ENCODE measurements at places on chromosomes 11 and 22.

- DNase-seq = no peak
These were observed 17.4 kb downstream of the ARHGAP1 start for GRCh38 chr11:46682773-46683752.

GRCh38 chr22:50346470-50346869 lies 3.3 kb downstream of the PPP6R2 start:
- DNase-seq = no peak

DNA sequence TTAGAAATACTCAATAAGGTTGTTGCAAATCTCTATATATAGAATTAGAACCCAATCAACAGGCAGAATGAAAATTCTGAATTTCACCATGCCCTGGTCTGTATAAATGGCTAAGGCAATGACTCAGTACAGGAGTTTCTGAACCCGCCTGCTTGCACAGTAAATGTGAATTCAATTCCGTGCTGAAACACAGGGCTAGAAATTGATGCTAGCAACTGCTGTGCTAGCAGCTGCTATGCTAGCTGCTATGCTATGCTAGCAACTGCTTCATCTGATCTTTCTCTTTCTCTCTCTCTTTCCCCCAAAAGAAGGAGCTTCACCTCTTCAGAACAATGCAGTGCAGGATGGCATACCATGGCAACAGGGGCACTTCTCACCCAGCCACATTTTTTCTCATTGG lies 9.7 kb upstream of the OR52J3 start:
- DNase-seq = no peak

DNA sequence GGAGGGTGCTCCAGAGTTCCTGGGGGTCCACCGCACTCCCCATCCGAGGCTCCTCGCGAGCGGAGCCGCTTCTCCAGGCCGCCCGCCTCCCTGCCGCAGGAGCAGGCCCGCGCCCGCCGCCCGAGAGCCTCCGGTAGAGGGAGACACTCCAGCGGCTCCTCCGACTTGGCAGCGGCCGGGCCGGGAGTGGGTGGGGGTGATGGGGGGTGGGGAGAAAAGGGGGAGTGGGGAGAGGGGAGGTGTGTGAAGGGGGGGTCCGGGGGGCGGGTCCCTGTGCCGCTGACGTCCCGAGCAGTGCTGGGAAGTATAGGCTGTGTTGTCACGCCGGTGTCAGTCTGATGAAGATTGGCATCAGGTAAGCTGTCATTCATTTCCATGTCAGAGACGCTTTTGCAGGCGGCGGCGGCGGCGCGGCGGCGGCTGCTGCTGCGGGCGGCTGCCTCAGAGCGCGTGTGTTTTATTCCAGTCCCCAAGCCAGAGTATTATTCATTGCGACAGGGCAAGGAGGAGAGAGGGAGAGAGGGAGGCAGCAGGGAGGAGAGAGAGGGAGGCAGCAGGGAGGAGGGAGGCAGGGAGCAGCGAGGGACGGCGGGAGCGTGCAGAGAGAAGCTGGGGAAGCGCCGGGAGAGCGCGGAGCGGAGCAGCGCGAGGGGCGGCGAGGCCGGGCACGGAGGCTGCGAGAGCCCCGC lies at the start of gene PKNOX2:
PKNOX2 (plus strand) TSS at position 330 of the 689 bp plus-strand sequence. CDS start 186,555 bp downstream, outside the sequence.
- peak; percentile 29 for DNase-seq

DNA sequence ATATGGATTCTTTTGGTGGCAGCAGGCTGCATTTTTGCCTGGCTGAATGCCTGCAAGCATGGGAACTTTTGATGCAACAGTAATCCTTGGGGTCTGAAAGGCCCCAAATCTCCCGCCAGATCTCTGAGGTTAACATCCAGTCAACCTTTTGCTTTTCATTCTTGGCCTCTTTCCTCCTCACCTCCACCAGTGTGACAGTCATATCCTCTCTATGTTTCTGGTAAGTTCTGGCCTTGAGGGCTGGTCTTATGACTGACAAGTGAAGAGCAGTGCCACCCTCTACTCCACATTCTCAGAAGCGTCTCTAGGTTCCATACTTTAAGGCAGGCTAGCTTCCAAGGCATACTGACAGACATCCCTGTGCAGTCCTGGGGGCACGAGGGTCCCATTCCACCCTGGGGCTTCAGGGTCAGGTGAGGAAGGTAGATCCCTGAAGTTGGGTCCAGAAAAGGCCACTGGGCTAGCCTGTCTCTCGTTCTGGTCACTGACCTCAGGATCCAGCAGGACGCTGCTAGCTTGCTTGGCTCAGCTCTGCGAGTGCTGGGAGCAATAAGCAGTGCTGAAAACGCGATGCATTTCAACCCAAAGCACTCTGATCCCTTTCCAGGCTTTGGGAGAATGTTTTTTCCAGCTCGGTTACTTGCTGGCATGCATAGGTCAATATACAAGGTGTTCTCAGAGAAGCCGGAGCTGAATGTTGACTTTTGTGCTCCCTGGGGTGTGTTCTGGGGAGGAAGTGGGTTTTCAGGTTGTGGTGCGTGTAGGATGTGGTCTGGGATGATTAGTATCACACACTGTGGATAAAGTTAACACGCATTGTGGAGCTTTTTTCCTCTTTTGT lies 75.2 kb downstream of the PTPRJ start:
- peak; percentile 5 for DNase-seq

DNA sequence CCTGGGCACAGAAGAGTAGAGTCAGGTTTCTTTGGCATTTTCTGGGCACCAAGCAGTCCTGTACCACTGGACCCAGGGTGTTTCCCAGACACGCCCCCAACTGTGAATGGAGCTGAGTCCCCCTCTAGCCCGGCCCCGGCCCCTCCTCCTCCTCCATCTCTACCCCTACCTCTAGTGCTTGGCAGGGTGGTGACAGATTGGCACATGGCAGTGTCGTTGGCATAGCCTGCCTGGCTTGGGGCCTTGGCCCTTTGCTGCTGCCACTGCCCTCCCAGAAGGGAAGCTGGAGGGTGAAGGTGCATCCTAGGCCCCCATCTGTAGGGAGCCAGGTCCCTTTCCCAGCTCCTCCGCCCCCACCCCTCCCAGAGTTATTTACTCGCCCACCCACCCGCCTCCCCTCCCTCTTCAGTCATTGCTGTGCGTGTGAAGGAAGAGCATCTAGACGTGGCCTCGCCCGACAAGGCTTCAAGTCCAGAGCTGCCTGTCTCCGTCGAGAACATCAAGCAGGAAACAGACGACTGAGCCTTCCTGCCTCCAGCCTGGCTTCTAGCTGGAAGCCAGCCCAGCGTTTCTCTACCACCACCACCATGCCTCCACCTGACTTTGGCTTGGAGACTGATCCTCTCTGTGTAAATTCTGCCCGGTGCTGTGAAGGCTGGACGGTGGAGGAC lies 10.9 kb downstream of the CHADL start:
- no peak for DNase-seq

DNA sequence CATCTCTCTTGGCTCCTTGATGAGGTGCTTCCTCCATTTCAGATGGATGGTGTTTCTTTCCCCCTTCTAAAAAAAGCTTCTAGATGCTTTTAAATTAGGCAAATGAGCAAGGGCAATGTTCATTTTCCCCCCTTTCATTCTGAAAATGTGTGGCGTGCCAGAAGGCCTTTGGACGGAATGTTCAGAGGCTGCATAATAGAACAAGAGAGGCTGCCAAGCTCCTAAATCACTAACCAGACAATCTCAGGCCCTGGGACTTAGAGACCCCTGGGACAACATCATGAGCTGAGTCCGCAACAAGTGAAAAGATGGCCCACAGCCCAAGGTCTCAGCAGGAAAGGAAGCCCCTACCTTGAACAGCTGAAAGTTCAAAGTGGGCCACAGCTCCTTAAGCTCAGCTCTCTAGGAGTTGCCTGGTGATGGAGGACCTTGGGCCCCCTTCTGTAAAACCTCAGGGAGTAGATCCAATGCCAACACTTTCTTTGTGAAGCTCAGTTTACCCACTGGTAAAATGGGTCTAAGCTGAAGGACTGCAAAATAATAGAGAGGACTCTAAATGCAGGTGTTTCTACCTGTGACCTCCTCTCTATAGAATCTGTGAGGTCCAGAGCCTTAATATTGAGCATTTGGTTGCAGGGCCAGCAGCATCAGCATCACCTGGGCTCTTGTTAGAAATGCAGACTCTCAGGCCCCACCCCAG lies 144.0 kb downstream of the FBXO7 start:
- DNase-seq = no peak

DNA sequence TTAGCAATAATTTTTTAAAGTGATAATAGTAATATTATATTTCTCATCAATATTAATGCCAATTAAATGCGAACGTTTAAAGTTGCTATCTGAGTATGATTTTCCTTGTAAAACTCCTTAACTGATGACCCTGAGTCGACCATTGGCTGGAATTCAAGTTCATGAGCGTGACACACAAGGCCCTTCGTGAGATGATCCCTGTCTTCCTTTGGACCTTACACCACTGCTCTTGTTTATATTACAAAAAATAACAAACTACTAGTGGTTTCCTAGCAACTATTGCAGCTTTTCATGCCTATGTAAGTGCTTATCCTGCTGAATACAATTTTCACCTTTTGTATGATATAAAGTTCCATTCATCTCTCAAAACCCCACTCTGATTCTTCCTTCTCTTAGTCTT lies 752.9 kb downstream of the CNTN5 start:
- no peak for DNase-seq

DNA sequence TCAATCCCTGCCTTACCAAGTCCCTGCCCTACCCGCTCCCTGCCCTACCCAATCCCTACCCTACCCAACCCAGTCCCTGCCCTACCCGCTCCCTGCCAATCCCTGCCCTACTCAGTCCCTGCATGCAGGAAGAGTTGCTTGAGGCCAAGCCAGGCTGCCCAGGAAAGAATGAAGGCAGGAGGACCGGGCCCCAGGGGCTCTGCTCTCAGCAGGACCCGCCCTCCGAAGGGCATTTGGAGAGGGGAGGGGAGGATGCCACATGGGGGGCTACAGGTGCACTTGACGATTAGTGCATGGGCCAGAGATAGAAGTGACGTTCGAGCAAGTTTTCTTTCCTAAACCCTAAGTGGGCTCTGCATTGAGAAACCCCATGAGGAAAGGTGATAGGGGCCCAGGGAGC lies 581.2 kb downstream of the TBC1D22A start:
- DNase-seq = no peak

DNA sequence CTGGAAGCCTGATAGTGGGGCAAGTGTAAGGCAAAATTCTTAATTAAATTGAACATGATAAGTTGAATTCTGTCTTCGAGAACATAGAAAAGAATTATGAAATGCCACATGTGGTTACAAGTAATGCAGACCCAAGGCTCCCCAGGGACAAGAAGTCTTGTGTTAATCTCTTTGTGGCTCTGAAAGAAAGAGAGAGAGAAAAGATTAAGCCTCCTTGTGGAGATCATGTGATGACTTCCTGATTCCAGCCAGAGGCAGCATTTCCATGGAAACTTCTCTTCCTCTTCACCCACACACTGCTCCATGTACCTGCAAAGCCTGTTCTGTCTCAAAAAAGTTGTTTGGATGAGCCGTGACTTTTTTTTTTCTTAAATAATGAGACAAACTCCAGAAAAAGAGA lies 1.9 kb upstream of the TYR start:
- DNase-seq = no peak

- no peak for DNase-seq
These were observed 28.8 kb downstream of the WNT7B start for GRCh38 chr22:45948081-45948648.

GRCh38 chr11:43381802-43382201 lies 23.1 kb downstream of the TTC17 start:
- DNase-seq = no peak

GRCh38 chr11:20355221-20356219 lies 8.0 kb upstream of the HTATIP2 start:
- no peak for DNase-seq

DNA sequence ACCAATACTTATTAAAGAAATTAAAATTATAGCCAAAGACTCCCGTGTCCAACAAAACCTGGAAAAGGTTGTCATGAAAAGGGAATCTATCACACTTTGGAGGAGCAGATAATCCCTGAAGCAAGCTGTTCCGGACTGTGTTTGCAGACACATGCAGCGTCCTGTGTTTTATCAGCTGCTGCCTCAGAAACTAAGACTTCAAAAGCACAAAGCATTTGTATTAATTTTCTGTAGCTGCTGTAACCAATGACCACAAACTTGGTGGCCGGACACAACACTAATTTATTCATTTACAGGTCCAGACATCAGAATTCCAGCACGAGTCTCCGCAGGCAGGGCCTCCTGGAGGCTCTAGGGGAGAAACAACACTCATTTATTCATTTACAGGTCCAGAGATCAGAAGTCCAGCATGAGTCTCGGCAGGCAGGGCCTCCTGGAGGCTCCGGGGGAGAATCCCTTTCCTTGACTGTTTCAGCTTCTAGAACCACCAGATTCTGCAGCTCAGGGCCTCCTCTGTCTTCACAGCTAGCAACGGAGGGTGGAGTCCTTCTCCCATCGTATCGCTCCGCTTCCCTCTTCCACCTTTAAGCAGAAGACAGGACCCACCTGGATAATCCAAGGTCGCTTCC lies 465.3 kb downstream of the BRD1 start:
- no peak for DNase-seq

- no peak for DNase-seq
These were observed 144.6 kb downstream of the ATG16L2 start for GRCh38 chr11:72958791-72959190.

DNA sequence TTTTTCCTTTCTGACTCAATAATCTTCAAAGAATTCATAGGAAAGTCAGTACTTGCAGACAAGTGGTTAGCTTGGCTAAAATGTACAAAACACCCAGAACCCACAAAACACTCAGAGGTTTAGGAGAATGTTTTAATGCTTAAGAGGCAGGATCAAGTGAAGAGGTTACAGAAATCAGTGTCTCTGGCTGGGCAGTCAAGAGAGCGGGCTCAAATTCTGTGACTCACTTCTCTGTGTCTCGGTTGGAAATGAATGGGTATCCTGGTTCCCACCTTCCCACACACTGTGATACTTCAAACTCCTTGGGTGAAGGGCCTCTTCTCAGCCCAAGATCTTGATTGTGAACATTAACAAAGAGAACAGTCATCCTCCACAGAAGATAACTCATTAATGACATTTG lies 3.8 kb downstream of the MPEG1 start:
- no peak for DNase-seq

DNA sequence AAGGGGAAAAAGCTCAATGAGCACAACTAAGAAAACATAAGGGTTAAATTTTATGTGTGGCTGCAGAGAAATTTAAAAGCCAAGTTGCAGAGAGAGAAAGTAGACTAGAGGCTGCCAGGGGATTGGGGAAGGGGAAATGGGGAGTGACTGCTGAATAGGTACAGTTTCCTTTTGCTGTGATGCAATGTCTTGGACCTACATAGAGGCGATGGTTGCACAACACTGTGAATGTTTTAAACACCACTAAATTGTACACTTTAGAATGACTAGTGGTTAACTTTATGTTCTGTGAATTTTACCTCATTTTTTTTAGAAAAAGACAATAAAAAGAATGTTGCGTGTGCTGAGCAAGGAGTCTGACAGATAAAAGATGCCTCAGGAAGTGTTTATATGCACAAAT lies 36.5 kb downstream of the TENM4 start:
- no peak for DNase-seq

DNA sequence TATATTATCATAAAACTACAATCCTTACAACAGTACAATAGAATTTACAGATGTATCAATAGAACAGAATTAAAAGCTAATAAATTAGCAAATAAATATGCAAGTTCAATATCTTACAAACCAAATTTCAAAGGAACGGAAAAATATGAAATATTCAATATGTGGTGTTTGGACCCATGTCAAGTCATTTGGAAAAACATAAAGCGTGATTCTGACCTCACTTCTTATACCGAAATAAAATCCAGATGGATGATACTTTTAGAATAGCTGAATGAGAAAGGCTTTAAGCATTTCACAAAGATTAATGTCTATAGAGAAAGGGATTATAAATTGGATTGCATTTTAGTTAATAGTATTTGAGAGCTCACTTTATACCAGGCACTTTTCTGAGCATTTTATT lies 92.8 kb upstream of the TEAD1 start:
- no peak for DNase-seq
